Effector memory CD8-positive, alpha-beta T cell (primary cell): ENCODE measurements at places on chromosomes 2 and 18.

GRCh38 chr2:128774320-128775216, 455.9 kb upstream of the HS6ST1 start:
- H3K4me3 ChIP-seq: no peak overlapping the region
- no peaks in the 10 kb centered on the region for H3K4me1 ChIP-seq
- no peak for DNase-seq
- H3K27ac ChIP-seq: no peak overlapping the region

- no peak overlapping the region for H3K27ac ChIP-seq
- no peak for DNase-seq
- H3K27me3 ChIP-seq: no peaks in the 10 kb centered on the region
- no peaks in the 10 kb centered on the region for H3K36me3 ChIP-seq
- H3K4me1 ChIP-seq: no peaks in the 10 kb centered on the region
Observed at GRCh38 chr2:165863810-165864261, 69.8 kb upstream of the GALNT3 start.

DNA sequence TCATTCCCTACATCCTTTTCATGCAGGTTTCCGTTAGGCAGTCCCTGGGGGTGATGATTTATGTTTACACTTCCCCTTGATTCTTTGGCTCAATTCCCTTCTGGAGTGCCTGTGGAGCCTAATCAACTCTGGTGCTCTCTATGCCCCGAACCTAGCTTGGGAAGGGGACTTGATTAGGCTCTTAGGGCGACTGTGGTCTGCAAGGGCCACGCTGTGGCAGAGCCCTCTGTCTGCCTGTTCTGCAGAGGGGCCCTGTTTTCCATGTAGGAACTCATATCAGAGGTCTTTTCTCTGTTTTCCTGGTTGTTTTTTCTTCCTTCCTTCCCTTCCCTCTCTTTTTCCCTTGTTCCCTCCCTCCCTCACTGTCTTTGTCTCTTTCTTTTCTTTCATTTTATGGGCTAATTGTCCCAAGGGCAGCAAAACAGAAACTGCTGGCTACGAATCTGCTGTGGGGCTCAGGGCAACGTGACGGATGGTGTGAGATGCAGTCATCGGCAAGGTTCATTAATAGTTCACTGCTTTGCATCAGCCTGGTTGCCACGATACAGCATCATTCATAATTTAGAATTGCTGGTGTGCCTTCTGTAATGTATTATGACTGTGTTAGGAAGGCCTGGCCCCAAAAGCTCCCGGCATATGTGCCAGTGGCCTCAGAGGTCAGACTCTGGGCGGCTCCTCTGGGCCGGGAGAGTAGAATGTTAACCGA, 134.5 kb downstream of the NAPG start:
- peaks cover 3% of the 10 kb centered on the region for H3K36me3 ChIP-seq
- no peaks in the 10 kb centered on the region for H3K4me1 ChIP-seq
- no peak overlapping the region for H3K27ac ChIP-seq
- peaks cover 14% of the 10 kb centered on the region for H3K27me3 ChIP-seq

GRCh38 chr2:228938629-228939028, 332.5 kb downstream of the PID1 start:
- no peaks in the 10 kb centered on the region for H3K36me3 ChIP-seq
- no peaks in the 10 kb centered on the region for H3K4me1 ChIP-seq
- no peak overlapping the region for H3K4me3 ChIP-seq
- H3K27ac ChIP-seq: no peak overlapping the region
